NCI-H82 (cell line): ENCODE measurements at places on chromosomes 11 and 22.

- no peak for DNase-seq
These were observed 7.2 kb downstream of the JAML start for GRCh38 chr11:118217575-118217974.

- DNase-seq: peak; percentile 42
These were observed 36.1 kb downstream of the CCDC90B start for GRCh38 chr11:83249972-83250593.

- DNase-seq: no peak
These were observed 78.5 kb upstream of the OR5AK2 start for GRCh38 chr11:56910046-56910773.

DNA sequence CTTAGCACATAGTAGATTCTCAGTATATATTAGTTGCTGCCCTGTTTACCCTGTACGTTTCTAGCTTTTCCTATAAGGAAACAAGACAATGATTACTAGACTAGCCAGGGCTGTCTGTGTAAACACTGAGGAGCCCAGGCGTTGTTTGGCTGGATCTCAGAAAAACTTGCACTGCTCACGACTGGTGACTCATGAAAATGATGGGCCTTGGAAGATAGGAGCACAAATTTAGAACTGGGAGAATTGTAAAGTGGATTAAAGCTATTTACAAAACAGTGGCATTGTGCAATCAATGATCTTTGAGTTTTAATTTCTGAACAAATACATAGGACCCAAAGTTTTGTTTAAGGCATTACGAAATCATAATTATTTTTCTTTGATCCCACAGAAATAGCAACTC lies 276.9 kb downstream of the FAM76B start:
- no peak for DNase-seq

DNA sequence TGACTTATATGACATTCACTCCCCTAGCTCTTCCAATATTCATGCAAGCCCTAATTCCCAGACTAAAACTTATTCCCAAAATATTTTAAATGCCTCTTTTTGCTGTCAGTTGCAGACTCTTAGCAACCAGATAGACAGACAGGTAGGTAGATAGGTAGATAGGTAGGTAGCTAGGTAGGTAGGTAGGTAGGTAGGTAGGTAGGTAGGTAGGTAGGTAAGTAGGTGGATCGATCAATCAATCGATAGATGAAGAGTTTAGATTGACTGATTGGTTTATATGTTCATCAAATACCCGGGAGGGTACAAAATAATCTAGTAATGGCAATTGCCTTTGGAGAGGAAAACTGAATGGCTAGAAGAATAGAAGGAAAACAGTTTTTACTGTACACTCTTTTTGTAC lies 86.3 kb downstream of the TTC28 start:
- DNase-seq: no peak

GRCh38 chr11:35174666-35175065 lies 35.7 kb downstream of the CD44 start:
- no peak for DNase-seq

DNA sequence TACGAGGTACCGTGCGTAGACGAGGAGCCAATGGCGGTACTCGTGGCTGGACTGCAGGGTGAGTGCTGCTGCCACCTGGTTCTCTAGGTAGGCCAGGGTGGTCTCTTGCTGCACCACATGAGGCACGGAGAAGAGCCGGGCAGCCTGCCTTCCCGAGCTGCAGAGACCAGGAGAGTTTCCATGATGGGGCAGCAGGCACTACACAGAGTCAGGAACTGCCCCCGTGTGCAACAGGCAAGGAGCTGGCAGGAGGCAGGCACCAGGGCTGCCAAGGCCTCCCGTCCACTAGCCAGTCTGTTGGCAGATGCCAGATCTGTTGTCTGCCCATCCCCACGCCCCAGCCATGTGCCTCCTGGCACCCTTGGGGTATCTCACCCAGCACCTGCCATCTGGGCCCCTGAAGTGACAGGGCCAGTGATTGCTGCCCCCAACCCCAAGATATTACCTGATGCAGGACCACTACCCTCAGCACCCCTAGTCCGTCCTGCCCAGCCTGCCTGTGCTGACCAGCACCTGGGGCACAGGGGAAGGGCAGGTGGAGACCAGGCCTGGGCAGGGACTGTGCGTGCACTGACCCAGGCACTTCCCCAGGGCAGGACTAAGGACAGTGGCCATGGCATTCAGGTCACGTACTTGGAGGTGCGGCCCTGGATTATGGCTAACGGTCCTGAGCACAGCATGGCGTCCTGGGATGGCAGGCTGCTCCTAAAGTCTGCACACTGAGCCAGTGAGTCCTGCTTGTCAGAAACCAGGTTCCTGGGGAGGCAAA lies 62.0 kb upstream of the CLTCL1 start:
- no peak for DNase-seq

DNA sequence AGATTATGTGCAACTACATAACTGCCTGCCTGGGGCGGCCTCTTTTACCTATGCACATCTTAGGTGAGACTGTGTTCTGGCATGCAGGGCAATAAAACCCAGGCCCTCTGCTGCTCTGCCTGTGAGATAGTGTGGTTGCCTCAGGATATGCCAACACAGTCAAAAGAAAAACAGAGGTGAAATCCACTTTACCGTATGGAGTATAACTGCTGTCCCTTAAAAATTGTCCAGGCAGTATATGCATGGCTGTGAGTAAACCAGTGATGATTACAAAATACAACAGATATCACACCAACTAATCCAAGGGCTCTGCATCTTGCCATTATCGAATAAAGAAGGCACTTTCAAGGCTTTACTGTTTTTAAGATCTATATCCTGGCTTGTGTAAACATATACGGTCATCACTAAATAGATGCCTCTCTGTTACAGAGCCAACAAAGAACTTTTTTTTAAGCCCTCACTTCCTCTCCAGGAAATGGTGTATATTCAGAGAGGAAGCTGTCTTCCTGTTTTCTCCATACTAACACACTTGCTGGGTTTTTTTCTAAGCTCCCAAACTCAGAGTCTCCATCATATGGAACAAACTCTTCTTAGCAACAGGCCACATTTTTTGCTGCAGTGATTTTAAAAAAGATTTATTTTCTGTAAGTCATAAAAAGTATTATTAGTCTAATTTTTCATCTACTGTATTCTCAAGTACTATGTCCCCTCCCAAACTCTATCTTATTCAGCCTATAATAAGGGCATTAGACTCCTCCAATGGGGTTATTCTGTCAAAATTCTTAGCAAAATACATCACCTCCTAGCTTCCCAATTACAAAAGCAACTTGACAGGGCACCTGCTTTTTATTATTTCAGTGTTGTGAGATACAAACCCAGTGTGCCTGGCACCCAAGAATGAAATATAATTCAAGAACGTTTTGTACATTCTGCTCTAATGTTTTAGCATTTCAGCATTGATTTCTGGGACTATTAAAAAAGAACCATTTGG lies 135.2 kb downstream of the MAML2 start:
- DNase-seq: peak; percentile 23

- DNase-seq: no peak
These were observed 2.8 kb downstream of the CFL1 start for GRCh38 chr11:65854852-65855837.

GRCh38 chr11:2453436-2453835 lies 8.6 kb downstream of the KCNQ1 start:
- DNase-seq: no peak

DNA sequence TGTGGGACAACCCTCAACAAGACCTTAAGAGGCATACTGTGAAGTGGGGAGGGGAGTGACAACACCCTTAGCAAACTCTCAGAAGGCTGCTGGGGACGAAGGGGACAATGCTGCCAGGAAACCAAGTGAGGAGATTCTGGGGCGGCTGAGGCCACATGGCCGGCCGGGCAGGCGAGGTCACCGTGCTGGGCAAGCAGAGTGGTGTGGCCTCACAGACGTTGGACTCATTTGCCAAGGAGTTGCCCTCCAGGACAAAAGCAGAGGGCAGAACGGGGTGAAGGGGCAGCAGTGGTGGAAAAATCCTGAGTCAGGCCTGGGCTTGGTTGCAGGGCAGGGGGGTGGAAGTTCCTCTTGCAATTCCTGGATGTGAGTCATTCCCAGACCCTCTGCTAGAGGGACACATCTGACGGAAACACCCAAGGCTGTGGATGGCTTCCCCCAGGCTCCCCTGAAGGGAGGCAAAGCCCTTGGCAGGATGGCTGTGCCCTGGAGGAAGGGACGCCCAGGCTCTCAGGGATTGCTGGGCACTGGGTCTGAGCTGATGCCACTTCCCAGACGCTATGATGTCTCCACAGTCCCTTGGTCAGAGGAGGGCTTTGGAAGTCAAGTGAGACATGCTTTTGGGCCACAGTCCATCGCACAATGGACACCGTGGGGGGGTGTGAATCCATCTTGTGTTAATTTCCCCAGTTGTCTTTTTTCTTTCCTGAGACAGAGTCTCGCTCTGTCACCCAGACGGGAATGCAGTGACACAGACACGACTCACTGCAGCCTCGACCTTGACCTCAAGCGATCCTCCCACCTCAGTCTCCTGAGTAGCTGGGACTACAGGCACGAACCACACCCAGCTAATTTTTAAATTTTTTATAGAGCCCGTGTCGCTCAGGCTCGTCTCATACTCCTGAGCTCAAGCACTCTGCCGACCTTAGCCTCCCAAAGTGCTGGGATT lies 16.2 kb upstream of the SHANK3 start:
- no peak for DNase-seq

- peak; percentile 15 for DNase-seq
These were observed 12.3 kb upstream of the SOX10 start for GRCh38 chr22:37996515-37997246.

DNA sequence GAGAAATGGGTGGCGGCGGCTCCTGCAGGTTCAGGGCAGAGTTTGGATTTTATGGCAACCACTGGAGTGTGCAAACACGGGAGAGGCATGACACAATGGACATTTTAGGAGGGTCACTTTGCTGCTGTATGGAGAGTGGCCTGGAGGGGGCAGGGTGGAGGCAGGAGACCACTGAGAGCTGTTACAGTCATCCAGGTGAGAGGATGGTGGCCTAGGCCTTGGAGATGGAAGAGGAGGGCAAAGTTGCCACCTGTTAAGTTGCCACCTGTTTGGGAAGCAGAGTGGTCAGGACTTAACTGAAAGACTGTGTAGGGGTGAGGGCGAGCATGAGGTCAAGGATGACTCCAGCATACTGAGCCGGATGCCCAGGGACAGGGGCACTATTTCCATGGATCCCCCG lies 2.3 kb upstream of the RAD9A start:
- peak; percentile 63 for DNase-seq

DNA sequence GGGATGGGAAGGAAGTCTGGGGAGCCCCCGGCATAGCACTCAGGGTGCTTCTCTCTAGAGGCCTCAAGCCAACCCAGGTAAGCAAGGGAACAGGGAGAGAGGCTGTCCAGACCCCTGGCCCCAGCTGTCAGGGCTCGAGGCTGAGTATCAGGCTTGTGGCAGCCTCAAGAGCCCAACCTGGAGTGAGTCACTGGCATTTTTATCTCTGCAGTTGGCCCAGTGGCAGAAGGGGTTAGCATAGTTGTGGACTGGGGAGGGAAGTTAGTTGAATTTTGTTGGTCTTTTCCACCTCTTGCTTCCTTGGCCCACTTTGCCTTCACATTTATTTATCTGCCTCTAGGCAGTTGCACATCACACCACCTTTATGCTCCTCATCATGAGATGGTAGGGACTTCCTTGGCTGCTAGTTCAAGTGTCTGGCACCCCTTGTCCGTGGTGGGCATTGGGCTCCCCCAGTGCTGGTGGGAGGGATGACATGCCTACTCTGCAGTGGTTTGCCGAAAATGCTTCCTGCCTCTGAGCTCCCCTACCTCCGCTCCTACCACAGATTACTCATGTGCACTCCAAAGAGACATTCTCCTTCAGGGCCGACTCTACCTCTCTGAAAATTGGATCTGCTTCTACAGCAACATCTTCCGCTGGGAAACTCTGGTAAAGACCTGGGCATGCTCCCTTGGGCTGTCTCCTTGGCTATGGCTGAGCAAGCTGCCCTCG lies 60.1 kb downstream of the SCN3B start:
- DNase-seq: no peak

DNA sequence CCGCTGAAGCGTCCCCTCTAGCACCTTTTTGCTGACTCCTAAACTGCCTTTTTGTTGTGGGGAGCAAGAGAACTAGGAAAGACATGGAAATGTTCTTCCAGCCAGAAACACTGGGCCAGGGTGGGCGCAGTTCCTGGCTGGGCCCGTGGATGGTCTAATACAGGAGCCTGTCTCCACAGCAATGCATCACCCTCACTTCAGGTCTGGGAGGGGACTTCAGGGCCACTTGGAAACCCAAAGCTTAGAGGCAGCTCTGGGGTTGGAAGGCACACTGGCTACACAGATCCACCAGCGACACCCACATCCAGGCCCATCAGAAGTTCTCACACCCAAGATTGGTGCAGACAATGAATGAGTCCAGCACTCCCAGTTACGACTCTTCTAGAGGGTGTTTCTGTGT lies 120.3 kb downstream of the ETS1 start:
- no peak for DNase-seq

DNA sequence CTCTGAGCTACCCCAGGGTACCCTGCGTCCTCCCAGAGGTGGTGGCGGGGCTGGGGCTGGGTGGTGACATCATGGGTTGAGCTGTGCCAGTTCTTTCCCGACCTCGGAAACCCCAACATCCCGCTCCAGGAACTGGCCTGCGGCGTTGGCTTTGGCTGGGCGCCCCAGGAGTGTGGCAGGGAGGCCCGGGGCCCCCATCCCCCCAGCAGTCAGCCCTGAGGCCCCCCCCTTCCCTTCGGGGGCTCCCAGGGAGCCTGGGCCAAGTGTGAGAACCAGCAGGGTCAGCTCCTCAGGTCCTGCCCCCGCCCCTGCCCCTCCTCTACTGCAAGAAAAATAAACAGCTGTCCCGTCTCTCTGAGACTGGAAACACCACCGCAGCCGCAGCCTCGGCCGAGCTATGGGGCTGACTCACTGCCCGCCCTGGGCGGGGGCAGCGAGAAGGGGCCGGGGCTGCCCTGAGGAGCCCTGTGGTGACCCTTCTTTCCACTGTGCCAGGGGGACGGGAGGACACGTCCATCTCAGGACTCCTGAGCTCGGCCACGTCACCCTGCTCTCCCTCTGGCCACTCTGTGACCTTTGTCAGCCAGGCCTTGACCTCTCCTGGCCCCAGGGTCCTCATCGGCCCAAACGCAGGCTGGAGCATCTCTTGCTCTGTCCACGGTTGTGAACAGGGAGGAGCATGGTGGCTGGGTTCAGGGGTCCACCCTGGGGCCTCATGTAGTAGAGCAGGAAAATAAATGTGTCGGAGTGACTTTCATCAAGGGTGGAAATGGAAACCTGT lies 73.4 kb downstream of the WNT7B start:
- no peak for DNase-seq

DNA sequence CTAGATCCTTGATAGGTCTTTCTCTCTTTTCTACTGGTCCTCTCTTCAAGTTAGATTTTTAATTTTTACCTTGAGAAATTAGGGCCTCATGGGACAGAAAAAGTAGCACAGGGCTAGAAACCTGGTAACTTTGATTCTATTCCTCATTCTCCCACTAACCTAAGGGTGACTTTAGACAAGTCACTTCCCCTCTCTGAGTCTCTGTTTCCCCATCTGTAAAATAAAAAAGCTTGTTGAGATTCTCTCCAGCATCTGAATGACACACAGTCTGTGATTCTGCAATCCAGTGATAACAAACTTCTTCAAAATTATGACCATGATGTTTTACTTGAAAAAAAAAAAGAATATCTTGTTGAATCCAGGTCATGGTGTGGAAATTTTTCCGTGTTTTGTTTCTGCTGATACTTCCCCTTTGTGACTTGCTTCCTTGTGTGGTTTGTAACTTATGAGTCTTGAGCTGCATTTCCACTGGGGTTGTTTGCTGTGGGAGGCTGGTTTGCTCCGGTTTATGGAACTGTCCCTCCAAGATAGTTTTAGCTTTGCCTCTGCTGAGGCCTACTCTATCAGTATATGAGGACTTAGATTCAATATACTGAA lies 9.8 kb upstream of the MPEG1 start:
- no peak for DNase-seq
